ENCODE measurements at places on chromosomes 3 and 15.
A peak's percentile ranks its signal among the peaks of the same experiment; 100 is the strongest.

GRCh38 chr15:70741677-70742293, 21.6 kb downstream of the UACA start:
- DNase-seq, result no peak

- DNase-seq, result no peak
Observed at GRCh38 chr3:58025406-58025805, 17.2 kb downstream of the FLNB start.

- no peak for DNase-seq
Observed at GRCh38 chr3:52458770-52459545, 3.6 kb downstream of the NISCH start.

DNA sequence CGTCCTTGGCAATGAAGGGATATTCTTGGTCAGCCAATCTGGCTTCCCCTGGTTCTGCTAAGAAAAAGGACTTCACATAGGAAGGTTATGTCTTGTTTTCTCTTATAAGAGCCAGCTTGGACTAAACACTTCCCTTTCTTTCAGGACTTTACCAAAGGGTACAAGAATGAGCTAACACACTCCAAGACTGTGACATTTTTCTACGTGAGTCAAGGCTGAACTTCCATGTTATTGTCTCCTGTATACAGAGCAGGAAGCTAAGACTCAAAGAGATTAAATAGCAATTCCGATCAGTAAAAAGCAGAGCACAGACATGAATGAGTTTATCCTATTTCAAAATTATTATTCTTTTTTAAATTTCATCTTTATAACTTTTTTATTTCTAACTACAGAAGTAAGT, 63.3 kb upstream of the STT3B start:
- DNase-seq, result no peak

DNA sequence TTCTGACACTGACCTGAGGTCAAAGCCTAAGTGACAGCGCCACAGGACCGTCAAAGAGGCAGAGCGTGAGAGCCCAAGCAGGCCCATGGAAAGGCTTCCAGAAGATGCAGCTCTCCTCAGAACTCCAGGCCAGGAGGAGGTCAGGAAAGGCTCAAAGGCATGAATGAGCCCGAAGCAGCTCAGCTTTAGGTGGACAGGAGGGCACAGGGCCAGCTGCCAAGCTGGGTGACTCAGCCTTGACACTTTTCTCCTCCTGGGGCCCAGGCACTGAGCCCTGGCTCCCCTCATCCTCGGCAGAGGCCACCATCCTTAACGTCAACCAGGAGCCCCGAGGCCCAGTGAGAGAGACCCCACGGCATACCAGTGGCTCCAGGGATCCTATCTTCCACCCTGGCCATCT, 62.9 kb downstream of the ADCY5 start:
- no peak for DNase-seq

GRCh38 chr15:47715856-47716445, 1.4 kb upstream of the SEMA6D start:
- no peak for DNase-seq

DNA sequence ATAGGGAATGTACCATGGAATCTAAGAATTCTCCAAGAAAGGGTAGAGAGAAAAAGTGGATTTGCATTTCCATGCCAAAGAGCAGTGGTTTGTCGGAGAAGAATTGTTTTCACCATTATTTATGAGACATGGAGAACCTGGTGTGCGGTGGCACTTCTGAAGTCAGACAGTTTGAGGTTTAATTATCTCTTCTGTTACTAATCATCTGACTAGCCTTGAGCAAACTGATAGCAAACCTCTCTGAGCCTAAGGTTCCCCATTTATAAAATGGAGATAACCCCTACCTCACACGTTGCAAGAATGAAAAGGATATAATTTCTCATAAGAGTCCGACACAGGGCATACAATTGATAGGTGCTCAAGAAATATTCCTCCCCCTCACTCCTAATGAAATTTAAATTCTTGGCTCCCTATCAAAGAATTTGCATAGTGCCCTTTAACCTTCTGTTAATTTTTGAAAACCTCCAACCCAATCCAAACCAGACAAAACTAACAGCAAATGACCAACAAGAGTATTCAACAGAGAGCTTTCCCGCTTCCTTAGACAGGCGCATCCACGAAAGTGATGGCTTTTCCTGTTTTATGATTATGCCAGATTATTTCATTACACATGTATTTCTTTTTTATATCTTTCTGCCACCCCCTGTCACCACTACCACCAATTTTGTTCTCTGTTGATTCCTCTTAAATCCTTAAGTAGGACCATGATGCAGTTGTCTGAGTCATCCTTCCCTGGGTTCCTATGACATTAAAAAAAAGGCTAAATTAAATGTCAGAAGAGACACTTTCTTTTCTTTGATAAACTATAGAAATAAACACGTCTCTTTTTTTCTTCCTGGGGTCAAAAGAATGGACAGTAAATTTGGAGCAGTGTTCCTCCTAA, 28.5 kb downstream of the TMEM212 start:
- DNase-seq, result no peak

DNA sequence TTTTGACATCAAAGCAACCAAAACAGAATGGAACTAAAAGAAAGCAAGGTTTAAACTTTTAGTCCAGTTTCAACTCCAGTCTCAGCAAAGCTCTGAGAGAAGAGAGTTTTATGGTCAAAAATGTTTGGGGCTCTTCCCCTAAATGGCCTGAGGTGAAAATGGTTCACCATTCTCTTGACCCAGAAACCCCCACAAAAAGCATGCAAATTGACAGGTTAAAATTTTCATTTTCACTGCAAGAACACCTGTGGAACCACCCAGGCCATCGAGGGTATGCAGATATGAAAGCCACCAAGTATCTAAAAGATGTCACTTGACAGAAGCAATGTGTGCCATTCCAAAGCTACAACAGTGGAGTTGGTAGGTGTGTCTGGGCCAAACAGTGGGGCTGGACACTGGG, 195.0 kb downstream of the MAGI1 start:
- no peak for DNase-seq

DNA sequence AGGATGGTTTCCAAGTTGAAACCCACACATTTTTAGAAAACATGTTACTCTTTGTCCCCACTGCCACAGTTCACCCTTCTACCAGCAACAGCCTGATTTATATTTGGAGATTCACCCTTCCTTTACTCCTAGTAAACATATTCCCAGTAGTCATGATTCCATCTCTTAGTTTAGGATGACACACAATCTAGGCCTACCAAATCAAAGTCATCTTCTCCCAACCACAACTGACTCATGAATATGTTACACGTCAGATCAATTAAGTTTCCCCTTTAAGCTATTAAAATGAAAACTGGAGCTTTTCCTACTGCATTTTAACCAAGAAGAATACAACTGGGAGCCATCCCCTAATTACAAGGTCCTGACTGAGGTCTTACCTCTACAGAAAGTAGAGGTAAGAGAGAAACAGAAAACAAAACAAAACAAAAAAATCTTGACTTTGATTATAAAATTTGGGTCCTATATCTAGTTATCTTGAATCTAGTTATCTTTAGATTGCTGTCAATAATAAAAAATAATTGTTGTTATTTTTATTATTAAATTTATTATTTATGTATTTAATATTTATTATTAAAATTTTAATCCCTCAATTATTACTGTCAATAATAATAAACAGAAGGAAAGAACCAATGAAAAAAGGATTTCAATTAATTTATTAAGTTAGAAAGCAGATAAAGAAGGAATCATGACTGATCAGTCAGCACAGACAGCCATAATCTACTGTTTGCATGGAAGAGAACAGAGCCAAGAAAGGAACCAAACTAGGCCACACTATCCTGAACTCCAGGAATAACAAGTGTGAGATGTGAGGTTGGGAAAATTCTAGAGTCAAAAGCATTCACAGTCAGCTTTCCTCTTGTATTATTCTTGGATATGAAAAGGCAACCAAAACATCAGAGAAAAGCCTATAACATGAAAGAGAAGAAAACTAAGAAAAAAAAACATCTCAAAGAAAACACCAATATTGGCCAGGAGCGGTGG, 12.5 kb downstream of the DPH6 start:
- no peak for DNase-seq

DNA sequence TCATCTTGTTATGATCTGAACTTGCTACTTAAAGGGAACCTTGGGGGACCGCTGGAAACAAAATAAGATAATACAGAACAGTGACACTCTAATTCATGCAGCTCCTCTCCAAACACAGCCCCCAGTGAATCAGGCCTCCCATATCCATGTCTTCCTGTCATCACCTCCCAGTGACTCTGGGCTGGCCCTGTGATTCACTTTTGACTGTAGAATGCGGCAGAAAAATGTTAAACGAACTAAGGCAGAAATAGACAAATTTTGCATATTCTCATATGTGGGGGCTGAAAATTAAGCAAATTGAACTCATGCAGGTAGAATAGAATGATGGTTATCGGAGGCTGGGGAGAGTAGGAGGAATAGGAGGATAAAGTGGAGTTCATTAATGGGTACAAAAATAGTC, 20.2 kb upstream of the GADL1 start:
- DNase-seq, result no peak

- DNase-seq, result no peak
Observed at GRCh38 chr3:100993309-100993708, at the start of gene ABI3BP. TSS of gene ABI3BP (minus strand) at chr3:100993421. CDS start at chr3:100993384, 37 bp downstream.

GRCh38 chr3:174540116-174540908, 318.8 kb upstream of the NAALADL2 start:
- peak; percentile 50 for DNase-seq

- DNase-seq, result no peak
Observed at GRCh38 chr3:19757773-19758172, 176.2 kb downstream of the EFHB start.

GRCh38 chr3:52247409-52248164, 2.0 kb downstream of the PPM1M start:
- DNase-seq, result no peak

- DNase-seq, result no peak
Observed at GRCh38 chr3:109900783-109901182, 563.4 kb upstream of the DPPA4 start.

- DNase-seq, result no peak
Observed at GRCh38 chr3:197155046-197155445, 125.4 kb upstream of the MELTF start.

- peak; percentile 33 for DNase-seq
Observed at GRCh38 chr3:169771497-169772304, 1.5 kb upstream of the MYNN start.

DNA sequence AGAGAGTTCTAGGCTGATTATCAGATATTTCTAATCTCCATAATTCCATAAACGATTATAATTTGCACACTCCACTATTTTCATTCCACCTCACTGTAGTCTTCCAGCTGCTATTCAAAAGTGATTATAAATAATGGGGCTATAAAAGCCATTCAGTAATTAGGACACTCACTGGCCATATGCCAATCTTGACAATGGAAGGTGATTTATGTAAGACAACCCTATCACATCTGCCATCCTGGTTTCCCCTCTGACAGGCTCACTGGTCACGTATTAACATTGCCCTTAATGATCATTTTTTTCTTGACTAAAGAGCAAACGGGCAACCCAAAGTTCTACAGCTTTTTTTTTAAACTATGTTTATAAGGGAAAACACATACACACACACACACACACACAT, 402.4 kb downstream of the MAGI1 start:
- DNase-seq, result no peak

DNA sequence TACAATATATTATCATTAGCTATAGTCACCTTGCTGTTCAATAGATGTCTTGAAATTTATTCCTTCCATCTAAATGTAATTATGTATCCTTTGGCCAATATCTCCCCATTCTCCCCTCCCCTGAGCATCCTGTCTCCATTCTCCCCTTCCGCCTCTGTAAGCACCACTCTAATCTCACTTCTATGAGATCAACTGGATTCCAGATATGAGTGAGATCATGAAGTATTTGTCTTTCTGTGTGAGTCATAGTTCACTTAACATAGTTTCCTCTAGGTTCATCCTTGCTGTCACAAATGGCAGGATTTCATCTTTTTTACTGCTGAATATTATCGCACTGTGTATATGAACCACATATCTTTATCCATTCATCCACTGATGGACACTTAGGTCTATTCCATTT, 148.8 kb upstream of the NDN start:
- DNase-seq, result no peak

GRCh38 chr3:64578062-64578770, 109.6 kb downstream of the ADAMTS9 start:
- DNase-seq, result no peak

DNA sequence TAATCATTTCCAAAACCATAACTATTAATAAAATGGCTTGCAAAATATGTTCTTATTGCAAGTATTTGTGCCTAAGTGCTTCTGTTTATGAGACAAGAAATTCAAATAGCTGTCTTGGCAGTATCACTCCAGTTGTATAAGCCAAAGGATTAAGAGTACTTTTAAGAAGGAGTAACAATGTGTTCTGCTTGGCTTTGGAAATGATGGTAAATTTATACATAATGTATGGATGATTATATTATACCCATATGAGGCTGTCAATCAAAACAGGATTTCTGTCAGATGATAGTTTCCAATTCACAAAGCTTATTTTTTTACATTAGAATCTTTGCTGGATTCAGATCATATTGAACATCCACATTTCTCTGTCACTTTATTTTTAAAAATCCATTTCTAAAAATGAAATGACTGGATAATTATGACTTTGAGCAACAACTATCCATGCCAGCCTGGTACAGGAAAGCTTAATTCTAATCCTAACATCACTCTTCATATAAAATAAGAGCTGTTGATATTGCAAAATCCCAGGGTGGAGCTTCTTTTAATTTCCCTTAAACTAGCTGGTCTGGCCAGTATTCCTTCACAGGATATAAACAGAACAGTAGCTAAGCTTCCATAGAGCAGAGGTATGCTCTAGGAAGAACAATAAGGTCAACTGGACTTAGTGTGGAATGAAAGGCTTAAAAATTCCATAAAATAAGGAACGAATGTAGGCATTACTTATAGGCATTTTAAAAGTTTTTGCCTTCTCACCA, 30.0 kb upstream of the ZNF280D start:
- no peak for DNase-seq

DNA sequence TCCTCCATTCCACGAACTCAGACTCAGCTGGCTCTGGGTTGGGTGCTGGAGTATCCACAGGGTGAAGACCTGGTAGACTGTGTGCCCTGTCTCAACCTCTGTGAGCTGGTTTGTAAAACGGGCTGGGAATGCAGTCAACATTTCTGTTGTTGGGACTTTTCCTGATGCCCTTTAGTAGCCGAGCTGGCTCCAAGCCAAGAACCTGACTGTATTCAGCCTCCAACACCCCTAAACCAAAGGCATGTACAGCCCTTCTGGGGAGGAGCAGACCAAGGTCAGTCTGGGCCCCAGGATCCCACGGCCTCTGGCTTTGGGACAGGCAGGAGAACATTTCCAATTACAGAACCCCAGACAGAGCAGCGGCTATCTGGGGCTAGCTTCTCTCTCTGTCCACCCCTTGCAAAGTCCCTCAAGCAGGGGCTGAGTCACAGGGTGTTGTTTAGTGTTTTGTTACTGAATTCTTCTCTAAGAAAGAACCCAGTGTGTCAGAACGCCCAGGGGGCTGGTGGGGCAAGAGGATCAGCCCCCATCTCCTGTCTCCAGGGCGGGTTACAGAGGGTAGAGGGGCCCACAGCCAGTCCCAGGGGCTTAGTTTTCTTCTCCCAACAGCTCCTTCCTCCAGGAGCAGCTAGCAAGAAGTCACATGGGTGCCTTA, 56.8 kb upstream of the SLC6A6 start:
- no peak for DNase-seq

- no peak for DNase-seq
Observed at GRCh38 chr15:52822475-52822874, 32.3 kb upstream of the ONECUT1 start.

- no peak for DNase-seq
Observed at GRCh38 chr3:98545940-98546339, 14.2 kb downstream of the GPR15 start.

GRCh38 chr15:45132844-45133560, 3.2 kb downstream of the DUOX1 start:
- DNase-seq, result no peak

- no peak for DNase-seq
Observed at GRCh38 chr3:19994796-19995195, 17.3 kb downstream of the PP2D1 start.

GRCh38 chr3:9970020-9970652, 16.5 kb downstream of the EMC3 start:
- DNase-seq, result no peak

Data from iPS DF 6.9 (cell line).